T47D (cell line): ENCODE measurements at places on chromosomes 12 and 14.

DNA sequence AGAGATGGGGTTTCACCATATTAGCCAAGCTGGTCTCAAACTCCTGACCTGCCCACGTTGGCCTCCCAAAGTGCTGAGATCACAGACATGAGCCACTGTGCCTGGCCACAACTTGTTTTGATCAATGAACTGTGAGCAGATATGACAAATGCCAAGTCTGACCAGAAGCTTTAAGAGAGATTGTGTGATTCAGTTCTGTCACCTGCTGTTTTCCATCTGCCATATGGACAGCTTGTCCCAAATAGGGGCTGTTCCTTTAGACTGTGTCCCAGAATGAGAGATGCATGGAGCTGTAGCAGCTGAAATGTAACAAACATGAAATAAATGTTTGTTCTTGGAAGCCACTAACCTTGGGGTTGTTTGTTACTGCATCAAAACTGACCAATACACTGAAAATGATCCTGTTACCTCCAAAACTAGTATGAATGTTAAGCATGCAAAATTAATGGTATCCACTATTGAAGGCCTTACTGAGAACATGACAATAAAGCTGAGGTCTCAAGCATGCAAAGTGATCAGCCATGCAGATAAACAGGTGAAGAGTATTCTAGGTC, 65.9 kb upstream of the MED13L start:
- no peak for DNase-seq

GRCh38 chr14:67423424-67423823, 11.5 kb upstream of the PLEK2 start:
- DNase-seq, result no peak

DNA sequence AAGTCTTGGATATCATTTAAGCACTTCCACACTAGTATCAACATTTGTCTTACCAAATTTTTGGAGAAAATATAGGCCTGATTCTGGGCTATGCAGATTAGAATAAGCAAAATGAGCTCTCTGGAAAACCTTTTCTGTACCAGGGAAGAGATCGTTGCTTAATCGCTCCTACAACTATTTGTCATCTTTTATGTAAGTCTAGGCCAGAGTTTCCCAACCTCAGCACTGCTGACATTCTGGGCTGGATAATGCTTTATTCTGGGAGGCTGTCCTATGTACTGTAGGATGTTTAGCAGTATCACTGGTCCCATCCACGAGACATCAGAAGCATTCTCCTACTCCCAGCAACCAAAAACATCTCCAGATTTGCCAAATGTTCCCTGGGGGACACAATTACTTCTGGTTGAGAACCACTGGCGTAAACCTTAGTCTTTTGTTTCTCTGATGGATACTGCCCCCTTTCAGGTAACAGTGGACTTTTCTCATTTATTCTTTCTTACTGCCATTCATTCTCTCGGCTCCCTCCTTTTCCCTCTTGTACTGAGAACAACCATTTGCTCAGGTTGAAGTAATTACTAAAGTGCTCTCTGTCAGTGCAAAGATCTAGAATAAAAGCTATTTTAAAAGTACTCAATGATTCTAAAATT, 316.9 kb upstream of the E2F7 start:
- DNase-seq, result no peak

- DNase-seq, result peak; percentile 26
Observed at GRCh38 chr14:50399251-50400032, 2.8 kb upstream of the CDKL1 start.

GRCh38 chr12:112191840-112192321, 66.5 kb downstream of the TRAFD1 start:
- no peak for DNase-seq

GRCh38 chr12:67598598-67598997, 49.9 kb upstream of the DYRK2 start:
- DNase-seq, result no peak

DNA sequence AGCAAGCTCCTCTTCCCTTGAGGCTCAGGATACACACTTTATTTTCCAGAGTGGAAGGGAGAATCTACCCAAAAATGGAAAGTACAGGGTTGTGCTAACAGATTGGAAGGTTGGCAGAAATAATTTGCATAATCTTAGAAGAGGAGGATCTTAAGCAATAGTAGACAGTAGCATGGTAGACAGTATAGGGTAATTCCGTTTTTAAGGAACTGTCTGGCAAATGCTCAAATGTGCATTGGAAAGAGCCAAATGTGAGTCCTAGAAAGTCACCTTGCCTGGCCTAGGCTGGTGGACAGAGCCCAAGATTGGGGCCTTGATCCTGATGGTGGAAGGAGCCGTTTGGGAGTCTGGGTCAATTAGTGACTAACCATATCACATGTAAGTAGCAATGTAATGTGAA, 13.1 kb upstream of the CARMIL3 start:
- DNase-seq, result no peak

- no peak for DNase-seq
Observed at GRCh38 chr14:95577067-95577800, 42.4 kb downstream of the GLRX5 start.

DNA sequence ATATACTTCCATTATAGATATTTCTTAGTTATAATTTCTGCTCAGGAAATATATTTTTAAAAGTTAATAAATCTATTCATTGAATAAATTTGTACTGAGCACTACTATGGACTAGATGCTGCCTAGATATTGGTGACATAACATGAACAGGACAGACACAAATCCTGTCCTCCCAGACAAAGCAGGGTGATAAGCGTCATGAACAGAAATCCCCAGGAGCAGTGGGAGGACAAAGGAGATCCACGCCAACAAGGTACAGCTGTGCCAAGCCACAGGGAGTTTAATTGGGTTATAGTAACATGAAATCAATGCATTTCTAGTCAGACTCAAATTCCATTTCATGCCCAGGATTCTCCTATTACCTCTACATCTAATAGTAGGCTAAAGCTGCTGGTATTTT, 171.8 kb upstream of the CPNE8 start:
- no peak for DNase-seq
